Endothelial cell of umbilical vein (primary cell): ENCODE measurements at places on chromosomes 7 and 10. TPM values are rescaled to one million over a fixed set of nuclear protein-coding genes. Genes with fewer than 3 reads are reported as not detected.

CYP2C19 gene
- total RNA-seq = not detected in 2 replicates

FXYD4 gene
- total RNA-seq = not detected in 2 replicates

PPRC1 gene
- total RNA-seq = 49.9 and 52.9 TPM in 2 replicates

ELMO1 gene
- 23.5 and 30.6 TPM in 2 replicates for total RNA-seq

CYTH3 gene
- total RNA-seq = 11.1 and 11.2 TPM in 2 replicates

KLF6 gene
- total RNA-seq = 307 and 330 TPM in 2 replicates

PPP1R9A gene
- total RNA-seq = 3.0 and 3.2 TPM in 2 replicates

ACTL6B gene
- not detected in 2 replicates for total RNA-seq

SNCG gene
- total RNA-seq = 30.5 and 31.4 TPM in 2 replicates

PRSS37 gene
- not detected in 2 replicates for total RNA-seq
